ENCODE measurements at places on chromosomes 6 and 20. TPM values are rescaled to one million over a fixed set of nuclear protein-coding genes. Genes with fewer than 3 reads are reported as not detected.

SMLR1 gene
- not detected for total RNA-seq

TRIM26 gene
- 25.4 TPM for total RNA-seq

NNAT gene
- not detected for total RNA-seq

PNPLA1 gene
- not detected for total RNA-seq

FRK gene
- 1.3 TPM for total RNA-seq

PLA2G7 gene
- total RNA-seq, result not detected

ERVFRD-1 gene
- total RNA-seq, result not detected

DUSP15 gene
- total RNA-seq, result 1.4 TPM

RSPH4A gene
- 0.15 TPM for total RNA-seq

MUC21 gene
- total RNA-seq, result not detected

ATP6V1G2 gene
- 0.98 TPM for total RNA-seq

C2 gene
- 0.31 TPM for total RNA-seq

PKHD1 gene
- total RNA-seq, result not detected

GPLD1 gene
- total RNA-seq, result 0.77 TPM

FRS3 gene
- 2.9 TPM for total RNA-seq

FOXQ1 gene
- total RNA-seq, result 5.2 TPM

HFE gene
- 14.6 TPM for total RNA-seq

SNHG17 gene
- 187 TPM for total RNA-seq

GNL1 gene
- total RNA-seq, result 33.2 TPM

TRMT6 gene
- 61.8 TPM for total RNA-seq

PRDM1 gene
- total RNA-seq, result 5.6 TPM

LHFPL5 gene
- total RNA-seq, result 0.12 TPM

INSM1 gene
- not detected for total RNA-seq

LGSN gene
- 2.7 TPM for total RNA-seq

NKAIN4 gene
- total RNA-seq, result 8.3 TPM

OR2J3 gene
- not detected for total RNA-seq

OR2H2 gene
- not detected for total RNA-seq

IMPG1 gene
- not detected for total RNA-seq

METTL24 gene
- not detected for total RNA-seq

CST3 gene
- 426 TPM for total RNA-seq

TRIM10 gene
- not detected for total RNA-seq

CRISP2 gene
- not detected for total RNA-seq

HTR1B gene
- 0.19 TPM for total RNA-seq

CLDN20 gene
- not detected for total RNA-seq

PCK1 gene
- 0.13 TPM for total RNA-seq

FRMD1 gene
- total RNA-seq, result 0.08 TPM

CASS4 gene
- not detected for total RNA-seq

L3MBTL1 gene
- total RNA-seq, result 1.1 TPM

PTCHD4 gene
- 0.07 TPM for total RNA-seq

HLA-A gene
- 140 TPM for total RNA-seq

SRF gene
- 16.2 TPM for total RNA-seq

IYD gene
- total RNA-seq, result not detected

SLC24A3 gene
- not detected for total RNA-seq

APCDD1L gene
- 0.07 TPM for total RNA-seq

CDC40 gene
- total RNA-seq, result 7.9 TPM

CDK5RAP1 gene
- total RNA-seq, result 32.6 TPM

SLC18B1 gene
- 5.1 TPM for total RNA-seq

Measured in A549 treated with Mapracorat at 1 μM for 4 hours (cell line).